Activated T-cell treated with anti-CD3 and anti-CD28 coated beads, Interleukin-2, amount 50 U/mL, for 72 hours (primary cell): ENCODE measurements at places on chromosomes 6 and 20. TPM values are rescaled to one million over a fixed set of nuclear protein-coding genes. Genes with fewer than 3 reads are reported as not detected.

The ADAT2 gene
- total RNA-seq = 27.3 TPM

The PSMB1 gene
- 174 TPM for total RNA-seq

GRCh38 chr6:119129148-119129967 lies 50.9 kb upstream of the FAM184A start:
- H3K27ac ChIP-seq = peak overlapping the region; percentile 86
- H3K36me3 ChIP-seq = no peaks in the 10 kb centered on the region
- H3K4me1 ChIP-seq = peaks cover 10% of the 10 kb centered on the region
- no peak for DNase-seq

GRCh38 chr6:156977527-156978291 lies 200.5 kb downstream of the ARID1B start:
- no peak overlapping the region for H3K27ac ChIP-seq
- no peak for DNase-seq
- peaks cover 2% of the 10 kb centered on the region for H3K36me3 ChIP-seq
- H3K4me1 ChIP-seq = peaks cover 91% of the 10 kb centered on the region

DNA sequence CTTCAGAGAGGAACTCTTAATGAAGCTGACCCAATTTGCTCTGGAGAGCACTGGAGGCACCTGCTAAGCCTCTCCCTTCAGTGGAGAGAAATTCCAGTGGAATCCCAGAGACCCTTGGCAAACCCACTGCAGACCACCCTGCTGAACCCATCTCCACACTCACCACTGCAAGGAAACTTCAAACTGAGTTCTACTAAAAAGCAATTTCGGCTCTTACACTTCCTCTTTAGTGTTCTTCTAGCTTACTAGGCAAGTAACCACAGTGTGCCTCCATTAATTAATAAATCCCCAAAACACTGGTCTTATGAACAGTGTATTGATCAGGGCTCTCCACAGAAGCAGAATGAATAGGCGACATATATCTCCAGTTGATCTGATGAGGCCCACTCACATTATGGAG lies 43.0 kb upstream of the HLA-E start:
- no peaks in the 10 kb centered on the region for H3K36me3 ChIP-seq
- H3K27ac ChIP-seq = no peak overlapping the region
- DNase-seq = no peak
- H3K27me3 ChIP-seq = peaks cover 95% of the 10 kb centered on the region

The MTFR2 gene
- 34.3 TPM for total RNA-seq
